ENCODE measurements at places on chromosomes 7 and 10. TPM values are rescaled to one million over a fixed set of nuclear protein-coding genes. Genes with fewer than 3 reads are reported as not detected.

DNA sequence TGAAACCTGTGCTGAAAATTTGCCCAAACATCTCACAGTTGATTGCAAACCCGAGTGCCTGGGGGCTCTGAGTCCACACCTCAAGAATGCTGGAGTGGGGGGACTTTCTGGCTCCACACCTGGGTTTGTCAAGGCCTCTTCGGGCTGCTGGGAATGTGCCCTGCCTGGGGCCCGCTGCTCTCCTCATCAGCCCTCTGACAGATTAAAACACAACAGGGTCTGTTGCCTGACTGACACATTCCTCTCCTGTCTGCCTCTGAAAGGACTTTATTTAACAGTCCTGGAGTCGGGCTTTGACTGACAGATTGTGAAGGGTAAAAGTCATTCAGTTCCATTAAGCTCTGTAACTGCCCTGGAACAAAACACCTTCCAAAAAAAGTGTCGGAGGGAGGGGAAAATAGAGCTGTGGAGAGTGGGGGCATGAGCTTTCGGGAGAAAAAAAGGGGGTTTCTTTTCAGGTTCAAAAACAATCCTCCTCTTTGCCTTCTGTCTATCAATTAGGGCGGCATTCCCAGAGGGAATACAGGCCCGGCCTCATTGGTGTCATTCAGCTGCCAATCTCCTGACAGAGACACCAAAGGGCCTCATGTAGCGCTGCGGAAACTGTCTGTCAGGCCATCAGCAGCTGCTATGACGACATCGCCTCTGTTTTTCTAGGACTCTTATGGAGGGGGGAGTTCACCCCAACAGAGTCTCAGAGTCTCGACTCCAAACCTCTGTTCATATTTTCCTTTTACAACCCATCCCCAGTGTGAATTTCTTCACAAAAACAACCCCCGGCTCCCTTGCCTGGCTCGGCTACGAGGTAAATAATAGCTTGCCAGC, 398.8 kb upstream of the NFE2L3 start:
- peak; percentile 43 for DNase-seq

DNA sequence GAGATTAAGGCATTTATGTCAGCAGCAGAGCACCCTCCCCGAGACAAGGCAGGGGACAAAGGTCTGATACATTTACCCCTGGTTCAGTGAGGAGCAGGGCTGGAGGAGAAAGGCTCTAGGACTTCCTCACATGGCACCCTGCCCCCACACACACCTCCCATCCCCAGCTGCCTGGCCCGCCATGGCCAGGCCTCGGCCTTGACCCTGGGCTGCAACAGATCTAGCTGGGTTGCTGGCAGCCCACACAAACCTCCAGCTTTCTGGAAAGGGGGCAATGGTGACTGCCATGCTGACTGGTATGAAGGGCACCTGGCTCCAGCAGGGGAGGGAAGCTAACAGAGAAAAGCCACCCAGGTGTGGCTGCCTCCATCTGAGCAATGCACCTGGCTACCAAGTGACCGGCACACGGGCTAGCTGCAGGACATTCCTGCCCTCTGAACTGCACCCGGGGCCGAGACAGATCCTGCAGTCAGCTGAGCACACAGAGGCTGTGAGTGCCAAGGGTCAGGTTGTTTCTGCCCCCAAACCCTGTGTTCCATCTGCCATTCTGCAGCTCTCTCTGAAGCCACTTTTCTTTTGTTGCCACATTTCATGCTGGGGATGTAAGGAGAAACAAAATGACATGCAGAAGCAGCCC, 85.8 kb upstream of the LRRC18 start:
- DNase-seq, result no peak

- DNase-seq, result no peak
Observed at GRCh38 chr7:107809179-107809578, 6.2 kb upstream of the SLC26A3 start.

- no peak for DNase-seq
Observed at GRCh38 chr10:99431190-99431760, 851 bp upstream of the GOT1 start.

The CYP2W1 gene
- 3.3 TPM for polyA plus RNA-seq

GRCh38 chr10:72122221-72122620, 33.9 kb upstream of the SPOCK2 start:
- no peak for DNase-seq

The CALML5 gene
- not detected for polyA plus RNA-seq

The AGMO gene
- 0.66 TPM for polyA plus RNA-seq

The HHEX gene
- 8.2 TPM for polyA plus RNA-seq

The GIMAP7 gene
- polyA plus RNA-seq, result 16.7 TPM

GRCh38 chr7:102024769-102025391, 207.5 kb downstream of the CUX1 start:
- DNase-seq, result no peak

GRCh38 chr10:118499186-118499585, 96.3 kb downstream of the PRLHR start:
- DNase-seq, result no peak

The GHRHR gene
- polyA plus RNA-seq, result 0.35 TPM

DNA sequence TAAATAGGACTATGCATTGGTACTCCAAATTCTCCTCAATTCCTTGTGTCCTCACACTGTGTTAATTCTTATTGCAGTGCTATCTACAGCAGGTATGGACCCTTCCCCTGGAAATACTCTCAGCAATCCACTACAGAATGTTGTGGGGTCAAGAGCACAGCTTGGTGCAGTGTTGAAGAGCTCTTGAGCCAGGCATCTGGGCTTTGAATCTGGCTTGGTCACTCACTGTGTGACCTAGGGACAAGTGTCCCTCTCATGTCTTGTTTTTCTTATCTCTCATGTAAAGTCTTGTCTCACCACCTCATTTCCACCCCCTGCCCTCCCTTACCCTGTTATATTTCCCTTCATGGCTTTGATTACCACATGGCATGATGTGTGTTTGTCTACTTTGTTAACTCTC, 159.4 kb downstream of the RNLS start:
- DNase-seq, result no peak

- no peak for DNase-seq
Observed at GRCh38 chr10:72171175-72171630, 44.6 kb upstream of the ANAPC16 start.

The UCMA gene
- not detected for polyA plus RNA-seq

GRCh38 chr10:121092720-121093095, 241.5 kb downstream of the WDR11 start:
- DNase-seq, result no peak

- DNase-seq, result no peak
Observed at GRCh38 chr10:15462253-15462897, 91.3 kb upstream of the FAM171A1 start.

DNA sequence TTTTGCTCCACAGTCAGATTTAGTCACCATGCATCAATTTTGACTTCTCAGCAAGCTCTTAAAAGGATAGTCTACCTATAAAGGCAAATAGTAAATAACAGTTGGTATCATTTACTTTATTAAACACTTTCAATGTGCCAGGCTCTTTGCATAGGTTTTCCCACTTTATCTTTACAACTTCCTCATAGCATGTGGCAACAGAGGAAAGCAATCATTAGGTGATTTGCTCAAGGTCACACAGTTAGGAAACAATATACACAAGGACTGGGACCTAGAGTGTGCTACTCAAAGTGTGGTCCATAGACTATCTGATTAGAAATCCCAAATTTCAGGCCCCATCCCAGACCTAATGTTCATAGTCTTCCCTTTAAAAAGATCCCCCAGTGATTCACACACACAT, 212.3 kb downstream of the MTERF1 start:
- no peak for DNase-seq

The CFAP58 gene
- 0.45 TPM for polyA plus RNA-seq

The EIF3B gene
- polyA plus RNA-seq, result 174 TPM

The SFTPA2 gene
- polyA plus RNA-seq, result 0.13 TPM

GRCh38 chr7:111029141-111029572, 61.8 kb upstream of the LRRN3 start:
- no peak for DNase-seq

DNA sequence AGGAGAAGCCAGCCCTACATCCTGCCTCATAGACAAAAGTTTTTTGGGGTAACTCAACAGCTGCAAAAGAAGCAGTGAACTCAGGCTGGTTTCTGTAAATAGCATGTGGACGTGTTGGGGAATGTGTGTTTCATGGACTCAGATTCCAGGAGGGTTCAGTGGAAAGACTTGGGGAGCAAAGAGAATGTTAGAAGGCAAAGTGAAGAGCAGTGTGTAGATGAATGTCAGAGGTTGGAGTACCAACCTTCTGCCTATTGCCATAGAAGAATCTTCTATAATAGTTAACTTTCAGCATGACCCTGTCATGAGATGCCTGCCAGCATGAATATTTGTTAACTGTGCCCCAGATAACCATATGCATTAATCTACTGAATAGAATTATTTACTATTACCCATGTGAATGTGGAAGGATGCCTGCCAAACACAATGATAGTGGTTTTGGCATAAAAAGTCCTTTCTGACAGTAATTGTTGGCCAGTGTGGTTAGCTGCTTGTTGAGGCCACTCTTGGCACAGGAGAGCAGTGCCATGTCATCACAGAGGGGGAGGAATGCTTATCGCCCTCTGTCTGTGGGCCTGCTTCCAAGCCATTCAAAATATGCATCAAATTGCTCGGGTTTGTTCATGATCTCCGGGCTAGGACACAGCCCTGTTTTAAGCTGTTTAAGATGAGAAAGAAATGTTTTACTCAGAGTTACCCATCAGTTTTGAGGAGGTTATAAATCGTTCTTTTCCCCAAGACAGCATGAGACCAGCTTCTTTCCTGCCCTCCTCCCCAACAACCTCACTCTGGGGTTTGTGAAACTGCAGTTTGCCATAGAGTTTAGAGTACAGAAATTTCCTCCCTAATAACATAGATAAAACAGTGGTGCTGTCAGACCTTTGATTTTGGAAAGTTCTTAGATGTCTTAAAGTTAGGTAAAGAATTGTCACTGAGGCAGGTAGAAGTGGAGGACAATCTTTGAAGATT, 165.3 kb downstream of the WNT2 start:
- DNase-seq, result no peak

DNA sequence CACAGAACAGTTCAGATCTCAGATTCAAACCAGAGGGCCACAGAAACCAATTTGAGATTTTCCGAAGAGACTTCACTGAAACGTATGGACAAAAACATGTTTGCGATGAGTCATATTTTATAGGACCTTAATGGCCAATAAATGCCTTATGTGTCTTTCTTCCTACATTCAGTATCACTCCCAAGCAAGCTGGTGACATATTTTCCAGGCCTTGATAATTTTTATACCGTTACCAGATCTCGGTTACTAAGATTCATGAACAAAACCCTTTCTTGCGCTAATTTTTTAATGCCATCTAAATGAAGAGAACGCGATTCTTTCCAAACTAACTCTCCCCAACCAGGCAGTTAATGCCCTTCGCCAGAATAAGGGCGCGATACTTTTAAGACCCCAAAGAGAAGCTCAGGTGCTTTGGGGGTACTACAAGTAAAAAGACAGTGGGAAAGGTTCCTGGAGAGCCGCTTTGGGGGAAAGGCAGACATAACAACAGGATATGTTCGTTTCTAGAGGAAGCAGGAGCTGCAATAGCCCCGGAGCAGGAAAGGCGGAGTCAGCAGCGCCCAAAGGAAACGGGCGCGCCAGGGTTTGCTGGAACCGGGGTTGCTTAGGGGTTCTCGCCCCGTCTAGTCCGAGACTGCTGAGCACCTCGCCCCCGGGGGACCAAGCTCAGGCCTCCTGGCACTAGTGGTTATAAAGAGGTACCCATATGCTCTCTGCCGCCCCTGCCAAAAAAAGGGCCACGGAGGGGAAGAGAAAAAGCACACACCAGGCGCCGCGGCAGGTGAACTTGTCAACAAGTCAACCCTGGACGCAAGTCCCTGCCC, 884 bp downstream of the ICA1 start:
- peak; percentile 16 for DNase-seq

DNA sequence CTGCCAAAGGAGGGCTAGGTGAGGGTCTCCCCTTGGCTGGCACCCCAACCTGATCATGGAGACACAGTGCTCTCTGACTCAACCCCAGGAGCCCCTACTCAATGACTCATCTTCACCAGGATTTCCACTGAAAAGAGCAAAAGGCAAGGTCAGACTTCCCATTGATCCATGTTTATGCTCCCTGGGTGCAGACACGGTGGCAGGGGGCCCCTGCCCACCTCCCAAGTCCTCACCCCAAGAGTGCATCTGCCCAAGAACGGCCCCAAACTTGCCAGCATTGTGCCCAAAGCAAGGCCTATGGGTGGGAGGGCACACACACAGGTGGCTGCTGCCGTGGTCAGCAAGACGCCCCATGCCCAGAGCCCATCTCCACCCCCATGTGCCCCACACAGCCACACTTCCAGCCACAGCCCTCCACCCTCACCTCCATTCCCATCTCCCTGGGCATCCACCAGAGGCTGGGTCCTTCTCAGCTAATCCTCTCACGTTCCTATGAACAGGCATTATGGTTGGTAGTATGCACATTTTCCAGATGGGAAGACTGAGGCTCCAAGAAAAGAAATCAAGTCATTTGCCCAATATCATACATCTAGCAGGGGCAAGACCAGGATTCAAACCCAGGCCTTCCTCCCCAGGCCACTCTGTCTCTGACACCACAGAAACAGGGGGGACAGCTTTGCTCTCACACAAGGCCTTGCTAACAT, 31.3 kb downstream of the FAM53B start:
- no peak for DNase-seq

The AMPH gene
- 16.4 TPM for polyA plus RNA-seq

GRCh38 chr7:149414745-149415390, 46.0 kb downstream of the ZNF777 start:
- DNase-seq, result no peak

DNA sequence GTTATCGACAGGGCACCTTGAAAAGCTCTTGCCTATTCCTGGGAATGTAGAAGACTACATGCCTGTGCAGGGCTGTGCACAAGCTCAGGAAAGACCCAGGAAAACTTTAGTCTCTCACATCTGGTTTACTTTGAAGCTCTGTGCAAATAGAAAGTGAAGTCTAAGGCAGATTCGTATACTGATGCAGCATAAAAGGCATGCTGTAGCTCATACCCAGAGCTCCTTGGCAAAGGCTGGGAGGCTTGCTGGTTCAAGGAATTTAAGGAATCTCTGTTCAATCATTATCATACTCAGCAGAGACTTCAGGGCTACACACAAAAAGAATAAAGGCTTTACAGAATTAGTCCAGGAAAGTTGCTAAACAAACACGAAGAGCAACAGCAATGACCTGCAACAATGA, 192.0 kb downstream of the OTUD1 start:
- no peak for DNase-seq

DNA sequence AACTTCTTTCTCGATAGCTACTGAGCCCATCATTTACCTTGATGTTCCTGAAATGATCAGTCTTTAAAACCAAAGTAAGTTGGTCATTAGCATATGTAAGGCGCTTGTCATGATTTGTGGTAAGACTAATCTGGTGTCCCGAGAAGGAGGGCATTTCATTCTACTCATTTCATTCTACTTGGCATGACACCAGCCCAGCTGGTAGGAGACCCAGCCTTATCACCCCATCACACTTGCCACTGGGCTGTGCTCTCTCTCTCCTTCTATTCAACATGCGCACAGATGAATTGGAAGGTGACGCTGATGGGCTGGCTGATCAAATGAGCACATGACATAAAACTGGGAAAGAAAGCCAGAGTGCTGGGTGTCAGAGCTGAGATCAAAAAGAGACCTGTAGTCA, 65.7 kb downstream of the CRTAC1 start:
- DNase-seq, result no peak
